Right lobe of liver (tissue), 6 donors: ENCODE measurements at places on chromosomes 1 and 21. TPM values are rescaled to one million over a fixed set of nuclear protein-coding genes. Genes with fewer than 3 reads are reported as not detected.

DNA sequence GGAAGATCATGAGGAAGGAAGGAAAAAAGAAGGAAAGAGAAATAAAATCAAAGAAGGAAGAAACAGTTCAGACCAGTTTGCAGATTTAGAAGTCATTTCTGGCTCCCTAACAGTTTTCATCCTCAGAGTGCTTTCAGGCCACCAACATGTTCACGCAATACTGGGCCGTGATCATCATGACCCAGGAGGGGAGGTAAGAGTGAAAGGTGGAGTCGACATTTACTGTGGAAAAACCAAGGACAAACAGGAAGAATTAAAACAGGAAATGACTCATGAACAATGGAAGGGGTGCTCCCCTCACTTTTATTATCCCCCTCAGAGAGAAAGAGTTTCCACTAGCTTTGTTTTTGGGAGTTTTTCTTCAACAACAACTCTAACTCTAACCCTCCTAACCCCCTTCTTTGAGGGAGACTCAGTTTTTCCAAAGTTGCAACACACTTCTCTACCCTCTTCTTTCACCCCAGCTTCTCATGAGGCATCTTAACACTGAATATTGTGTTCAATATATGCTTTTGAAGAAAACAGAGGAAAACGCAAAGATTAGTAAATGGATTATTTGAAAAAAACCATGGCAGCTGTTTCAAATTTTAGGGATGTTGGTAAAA is 60.4 kb downstream of the VANGL2 start:
- H3K4me3 ChIP-seq: no peak overlapping the region
- no peaks in the 10 kb centered on the region for H3K4me1 ChIP-seq
- no peaks in the 10 kb centered on the region for H3K36me3 ChIP-seq

DNA sequence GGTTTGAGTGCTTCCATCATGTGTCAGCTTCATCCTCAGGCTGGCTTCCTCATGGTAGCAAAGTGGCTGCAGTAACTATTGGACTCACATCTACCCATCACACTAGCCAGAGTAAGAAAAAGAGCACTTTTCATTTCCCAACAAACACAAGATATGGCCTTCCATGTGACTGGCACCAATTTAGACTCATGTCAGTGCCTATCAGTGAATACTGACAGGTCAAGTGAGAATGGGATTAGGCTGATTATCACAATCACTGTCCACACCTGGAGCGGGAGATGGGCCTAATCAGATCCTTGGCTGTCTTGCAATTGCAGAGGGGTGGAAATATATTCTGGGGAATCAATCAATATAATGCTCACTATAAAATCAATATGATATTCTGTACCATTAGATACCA is 2.9 kb upstream of the RABGAP1L start:
- H3K27ac ChIP-seq: no peak overlapping the region
- H3K27me3 ChIP-seq: no peaks in the 10 kb centered on the region
- H3K4me1 ChIP-seq: no peaks in the 10 kb centered on the region

DNA sequence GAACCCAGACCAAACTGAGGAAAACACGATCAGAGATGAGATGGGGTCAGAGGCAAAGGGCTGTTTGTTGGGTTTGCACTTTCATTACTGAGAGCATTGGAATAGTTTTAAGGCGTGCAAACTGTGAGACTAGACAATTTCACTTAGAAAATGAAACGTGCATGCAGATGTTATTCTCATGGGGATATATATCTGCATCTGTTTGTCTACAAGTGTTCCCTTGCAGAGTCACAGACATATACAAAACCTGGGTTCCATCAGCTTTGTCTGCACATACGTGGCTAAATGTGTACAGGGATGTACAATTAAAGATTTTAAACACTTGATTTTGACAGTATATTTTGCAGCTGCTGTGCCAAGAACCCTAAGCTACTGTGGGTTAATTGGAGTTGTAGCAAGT is 355.4 kb downstream of the KIF26B start:
- no peaks in the 10 kb centered on the region for H3K27me3 ChIP-seq
- no peaks in the 10 kb centered on the region for H3K4me1 ChIP-seq
- DNase-seq: no peak
- H3K4me3 ChIP-seq: no peak overlapping the region

DNA sequence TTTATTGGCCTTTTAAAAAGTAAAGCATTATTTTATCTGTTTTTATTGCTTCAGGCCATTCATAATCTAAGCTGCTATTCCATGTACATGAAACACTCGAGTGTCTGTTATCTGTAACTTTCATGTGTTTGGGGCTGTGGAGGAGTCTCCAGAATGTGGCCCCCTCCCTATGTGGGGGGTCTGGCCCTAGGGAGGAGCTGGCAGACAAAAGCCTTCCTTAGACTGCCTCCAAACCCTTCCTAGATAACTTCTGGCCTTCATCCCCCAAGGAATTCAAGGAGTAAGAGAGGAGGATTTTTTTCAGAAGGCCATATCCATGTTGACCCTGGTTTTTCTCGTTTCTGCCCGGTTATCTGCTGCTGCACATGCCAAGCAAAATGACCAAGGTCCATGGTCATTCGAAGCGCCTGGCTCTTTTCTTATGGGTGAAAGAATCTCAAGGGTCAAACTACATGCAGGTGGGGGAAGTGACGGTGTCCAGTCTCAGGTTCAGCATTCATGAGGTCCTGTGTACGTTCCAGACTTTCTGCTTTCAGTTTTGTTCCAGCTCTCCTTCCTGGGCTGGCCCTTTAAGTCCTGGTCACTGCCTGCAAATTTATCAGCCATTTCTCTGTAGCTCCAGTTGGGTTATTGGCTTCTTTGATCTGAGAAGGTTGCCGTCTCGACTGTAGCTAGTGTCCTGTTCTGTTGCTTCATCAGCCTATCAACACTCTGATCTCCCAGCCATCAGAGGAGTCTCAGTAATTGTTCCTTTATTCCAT is 8.3 kb downstream of the TENT5C start:
- H3K27ac ChIP-seq: no peak overlapping the region
- no peak overlapping the region for H3K4me3 ChIP-seq
- H3K36me3 ChIP-seq: no peaks in the 10 kb centered on the region
- no peak for DNase-seq
- H3K4me1 ChIP-seq: peaks cover 14% of the 10 kb centered on the region
- no peaks in the 10 kb centered on the region for H3K27me3 ChIP-seq

GRCh38 chr1:222382171-222382570 is 165.7 kb downstream of the HHIPL2 start:
- no peak overlapping the region for H3K4me3 ChIP-seq
- no peaks in the 10 kb centered on the region for H3K4me1 ChIP-seq
- H3K27ac ChIP-seq: no peak overlapping the region
- H3K27me3 ChIP-seq: no peaks in the 10 kb centered on the region

GRCh38 chr21:27802816-27803475 is 836.1 kb upstream of the ADAMTS5 start:
- H3K4me3 ChIP-seq: no peak overlapping the region
- H3K36me3 ChIP-seq: no peaks in the 10 kb centered on the region
- no peak overlapping the region for H3K27ac ChIP-seq
- no peaks in the 10 kb centered on the region for H3K27me3 ChIP-seq

- no peaks in the 10 kb centered on the region for H3K36me3 ChIP-seq
- H3K4me1 ChIP-seq: no peaks in the 10 kb centered on the region
- no peak overlapping the region for H3K4me3 ChIP-seq
- H3K27ac ChIP-seq: peak overlapping the region; percentile 63
- DNase-seq: peak; percentile 68
Observed at GRCh38 chr1:10065344-10065685, 32.6 kb downstream of the UBE4B start.

GRCh38 chr21:17491716-17492414 is 21.0 kb upstream of the CXADR start:
- no peak for DNase-seq
- no peaks in the 10 kb centered on the region for H3K27me3 ChIP-seq
- no peaks in the 10 kb centered on the region for H3K4me1 ChIP-seq
- no peak overlapping the region for H3K4me3 ChIP-seq

DNA sequence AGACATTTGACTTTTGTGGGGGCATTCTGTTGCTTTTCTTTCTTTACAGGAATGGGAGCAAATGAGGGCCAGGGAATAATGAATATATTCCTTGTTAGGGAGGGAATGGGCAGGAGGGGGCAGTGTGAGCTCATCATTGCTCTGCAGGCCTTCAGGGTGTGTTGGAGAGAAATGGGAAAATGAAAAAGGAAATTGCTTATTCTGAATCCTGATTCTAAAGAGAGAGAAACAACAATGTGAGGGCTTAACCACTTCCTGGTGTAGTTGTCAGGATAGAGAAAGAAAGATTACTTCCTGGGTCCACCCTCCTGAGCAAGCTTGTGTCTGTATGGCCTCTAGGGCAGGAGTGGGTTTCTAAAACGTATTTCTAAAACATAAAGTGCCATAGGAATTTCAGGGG is 28.3 kb downstream of the VANGL2 start:
- no peak overlapping the region for H3K27ac ChIP-seq
- H3K4me3 ChIP-seq: no peak overlapping the region
- no peaks in the 10 kb centered on the region for H3K36me3 ChIP-seq
- H3K4me1 ChIP-seq: no peaks in the 10 kb centered on the region
- no peaks in the 10 kb centered on the region for H3K27me3 ChIP-seq
- DNase-seq: no peak

Gene GOLT1A
- total RNA-seq: 61.0 TPM

Gene KCNE2
- total RNA-seq: not detected

Gene LINGO4
- 0.12 TPM for total RNA-seq

Gene MYBPH
- not detected for total RNA-seq
